ENCODE measurements at places on chromosomes 11 and 22. TPM values are rescaled to one million over a fixed set of nuclear protein-coding genes. Genes with fewer than 3 reads are reported as not detected.

The KIF18A gene
- 8.0 TPM for total RNA-seq

The BAIAP2L2 gene
- total RNA-seq = 0.59 TPM

The EHBP1L1 gene
- 49.5 TPM for total RNA-seq

The BARX2 gene
- total RNA-seq = 12.3 TPM

The MYO7A gene
- total RNA-seq = 2.8 TPM

The ZNF70 gene
- total RNA-seq = 4.3 TPM

The TEX54 gene
- not detected for total RNA-seq

The FGF3 gene
- total RNA-seq = 0.30 TPM

The CTNND1 gene
- 191 TPM for total RNA-seq

The RTN4RL2 gene
- 0.49 TPM for total RNA-seq

The NCR3LG1 gene
- 1.8 TPM for total RNA-seq

The CDON gene
- 71.8 TPM for total RNA-seq

The SNX32 gene
- total RNA-seq = 1.4 TPM

The PUS3 gene
- total RNA-seq = 7.8 TPM

The OR5AS1 gene
- not detected for total RNA-seq

The GP1BB gene
- 2.0 TPM for total RNA-seq

Measured in skin of body (tissue), 3 donors.